ENCODE measurements at places on chromosomes 1 and 21.
A peak's percentile ranks its signal among the peaks of the same experiment; 100 is the strongest.

DNA sequence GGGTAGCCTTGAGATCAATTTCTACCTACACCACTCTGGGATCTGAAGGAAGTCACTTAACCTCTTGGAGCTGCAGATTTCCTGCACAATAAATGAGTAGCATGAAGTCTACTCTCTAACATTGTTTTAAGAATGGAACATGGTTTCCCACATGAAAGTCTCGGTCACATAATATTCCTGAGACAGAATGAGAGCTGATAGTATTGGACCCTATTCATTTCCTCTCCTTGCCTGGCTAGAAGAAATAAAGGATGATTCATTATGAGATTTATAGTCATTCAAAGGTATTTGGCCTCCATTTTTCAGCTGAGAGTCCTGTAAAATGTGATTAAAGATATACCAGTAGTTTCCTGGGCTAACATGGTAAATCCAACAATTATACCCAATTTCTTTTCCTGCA is 56.7 kb downstream of the ARHGAP29 start:
- DNase-seq, result no peak

DNA sequence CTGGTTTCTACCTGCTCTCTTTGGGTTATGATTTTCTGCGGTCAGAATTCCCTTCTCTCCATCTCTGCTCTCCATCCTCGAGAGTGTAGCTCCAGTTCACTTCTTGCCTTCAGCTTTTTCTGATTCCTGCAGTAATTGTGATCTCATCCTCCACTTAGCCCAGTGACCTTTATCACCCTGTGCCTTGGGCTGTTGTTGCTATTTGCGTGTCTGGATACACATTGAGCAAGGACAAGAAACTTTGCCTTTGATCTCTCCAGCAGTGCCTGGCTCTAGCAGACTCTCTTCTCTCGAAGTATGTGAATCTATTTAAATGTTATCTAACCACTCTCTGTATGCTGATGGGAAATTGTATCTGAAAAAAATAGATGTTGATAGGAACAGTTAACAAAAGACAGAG is 76.4 kb upstream of the MARK1 start:
- no peak for DNase-seq

GRCh38 chr1:71435951-71436350 is 355.1 kb upstream of the ZRANB2 start:
- DNase-seq, result no peak

GRCh38 chr1:16164213-16165072 is 8.6 kb upstream of the EPHA2 start:
- no peak for DNase-seq

- DNase-seq, result no peak
Observed at GRCh38 chr1:213250446-213250845, 199.4 kb downstream of the RPS6KC1 start.

- no peak for DNase-seq
Observed at GRCh38 chr1:14479865-14480264, 118.6 kb upstream of the KAZN start.

DNA sequence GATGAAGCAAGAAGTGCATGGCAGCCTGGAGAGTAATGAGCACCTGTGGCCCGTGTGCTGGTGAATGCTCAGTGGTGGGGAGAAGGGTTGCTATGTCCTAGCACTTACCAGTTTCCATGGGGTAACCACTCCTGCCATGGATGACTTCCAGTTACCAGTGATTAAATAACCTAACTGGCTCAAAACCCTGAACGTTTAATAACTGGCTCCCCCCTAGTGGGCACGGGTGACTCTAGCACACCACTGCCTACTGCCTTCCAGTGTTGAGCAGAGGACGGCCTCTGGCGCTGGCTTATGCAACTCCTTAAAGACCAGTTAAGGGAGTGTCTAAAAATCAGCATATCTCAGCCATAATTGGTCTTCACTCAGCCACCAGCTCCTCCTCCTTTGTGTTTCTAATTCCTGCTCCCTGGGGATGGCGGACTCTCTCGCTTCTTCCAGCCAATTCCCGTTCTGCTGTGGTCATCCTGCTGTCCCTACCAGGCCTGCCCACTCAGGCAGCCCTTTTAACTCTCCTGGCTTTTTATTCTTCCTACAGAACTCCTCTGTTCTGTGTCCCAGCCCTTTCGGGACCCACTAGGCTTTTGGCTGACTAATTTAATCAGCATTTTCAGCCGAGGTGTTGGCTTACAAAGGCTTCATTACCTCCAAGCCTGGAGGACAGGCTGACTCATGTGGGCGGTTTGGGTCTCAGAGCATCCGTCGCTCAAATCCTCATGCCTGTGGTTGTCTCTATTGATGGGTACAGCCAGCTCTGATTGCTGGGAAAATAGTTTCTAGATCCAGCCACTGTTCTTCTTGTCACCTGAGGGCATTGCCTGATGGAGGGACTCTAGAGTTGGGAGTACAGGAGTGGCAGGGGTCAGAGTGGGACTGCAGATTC is 332.4 kb downstream of the CAMTA1 start:
- DNase-seq, result no peak

DNA sequence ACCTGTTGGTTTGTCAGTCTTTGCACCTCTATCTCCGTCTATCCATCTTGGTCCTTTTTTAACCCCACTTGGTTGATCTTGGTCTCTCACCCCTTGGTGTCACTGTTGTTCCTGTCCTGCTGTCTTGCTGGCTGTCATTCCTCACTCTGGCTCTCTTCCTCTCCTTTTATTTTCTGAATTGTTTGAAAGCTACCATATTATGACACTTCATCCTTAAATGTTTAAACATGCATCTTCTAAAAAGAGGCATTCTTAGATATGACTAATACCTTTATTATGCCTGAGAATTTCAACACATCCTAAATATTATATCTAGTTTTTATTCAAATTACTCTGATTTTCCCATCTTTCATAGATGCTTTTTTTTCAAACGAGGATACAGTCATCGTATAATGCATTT is 37.0 kb downstream of the BACH1 start:
- no peak for DNase-seq

DNA sequence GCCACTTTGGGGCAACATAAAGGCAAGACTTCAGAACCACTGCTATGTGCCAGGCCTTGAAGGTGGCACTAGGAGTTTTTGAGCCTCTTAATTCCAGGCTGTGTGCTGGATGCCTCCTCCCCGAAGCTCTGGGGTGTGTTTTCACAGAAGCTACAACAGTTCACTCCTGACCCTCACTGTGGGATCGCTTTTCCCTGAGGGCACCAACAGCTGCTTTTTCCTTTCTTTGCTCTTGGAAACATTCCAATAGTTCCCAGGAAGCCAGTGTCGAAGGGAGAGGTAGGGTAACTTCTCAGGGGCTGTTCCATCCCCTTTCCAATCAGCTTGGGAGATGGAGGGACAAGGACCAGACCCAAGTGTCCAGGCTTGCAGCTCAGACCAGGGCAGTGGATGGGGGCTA is 153.4 kb downstream of the C1orf94 start:
- DNase-seq, result no peak

GRCh38 chr1:163202833-163203451 is at the start of gene RGS5:
Gene RGS5 (minus strand): TSS chr1:163202916. CDS start chr1:163202835, 81 bp downstream.
- no peak for DNase-seq

GRCh38 chr1:107140703-107141490 is at the start of gene NTNG1:
Gene NTNG1 (plus strand): TSS chr1:107141039.
- DNase-seq, result no peak

DNA sequence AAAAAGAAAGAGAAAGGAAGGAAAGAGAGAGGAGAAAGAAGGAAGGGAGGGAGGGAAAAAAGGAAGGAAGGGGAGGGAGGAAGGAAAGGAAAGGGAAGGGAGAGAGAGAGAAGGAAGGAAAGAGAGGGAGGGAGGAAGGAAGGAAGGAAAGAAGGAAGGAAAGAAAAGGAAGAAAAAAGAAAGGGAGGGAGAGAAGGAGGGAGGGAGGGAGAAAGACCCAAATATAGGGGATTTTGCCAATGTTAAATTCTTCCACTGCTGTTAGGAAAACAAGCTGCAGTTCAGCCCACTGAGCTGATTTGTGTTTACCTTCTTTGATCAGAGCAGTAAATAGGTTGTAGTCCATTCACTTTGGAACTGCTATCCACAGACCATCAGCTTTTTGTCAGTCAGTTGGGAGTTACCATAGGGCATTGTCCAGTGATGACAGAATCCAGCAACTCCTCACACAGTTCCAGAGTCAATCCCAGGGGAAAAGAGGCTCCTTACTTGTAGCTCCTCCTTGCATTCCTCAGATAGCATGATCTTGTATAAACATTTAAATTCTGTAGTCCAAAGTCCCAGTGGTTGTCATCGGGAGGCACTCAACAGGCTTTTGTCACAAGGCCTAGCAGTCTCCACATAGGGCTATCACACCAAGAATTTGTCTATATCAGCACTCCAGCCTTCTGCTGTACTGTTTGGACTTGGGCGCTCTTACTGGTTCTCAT is 13.5 kb upstream of the PPP1R8 start:
- no peak for DNase-seq

- DNase-seq, result peak; percentile 68
Observed at GRCh38 chr1:34984793-34985608, at the start of gene TMEM35B. Gene TMEM35B (minus strand): TSS chr1:34985347. CDS start chr1:34985305, 42 bp downstream.

- DNase-seq, result no peak
Observed at GRCh38 chr21:25949701-25950100, 214.9 kb downstream of the GABPA start.

DNA sequence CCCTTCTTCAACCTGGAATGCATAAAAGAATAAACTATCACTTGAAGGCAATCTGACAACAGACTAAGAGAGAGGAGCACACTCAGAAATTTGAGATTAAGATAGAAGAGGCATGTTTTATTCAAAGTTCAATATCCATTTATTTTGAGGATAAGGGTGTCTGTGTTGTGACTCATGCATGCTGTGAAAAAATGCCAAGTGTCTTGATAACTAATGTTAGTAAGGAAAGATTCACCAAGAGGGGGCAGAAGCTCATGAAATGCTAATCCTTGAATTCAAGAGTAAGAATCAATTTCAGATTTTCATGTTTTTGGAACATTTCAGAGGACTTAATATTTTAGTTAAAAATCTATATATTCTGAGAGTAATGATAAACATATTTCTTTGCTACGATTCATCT is 94.0 kb downstream of the IFI44 start:
- DNase-seq, result no peak

- no peak for DNase-seq
Observed at GRCh38 chr1:14655385-14655784, 56.9 kb downstream of the KAZN start.

DNA sequence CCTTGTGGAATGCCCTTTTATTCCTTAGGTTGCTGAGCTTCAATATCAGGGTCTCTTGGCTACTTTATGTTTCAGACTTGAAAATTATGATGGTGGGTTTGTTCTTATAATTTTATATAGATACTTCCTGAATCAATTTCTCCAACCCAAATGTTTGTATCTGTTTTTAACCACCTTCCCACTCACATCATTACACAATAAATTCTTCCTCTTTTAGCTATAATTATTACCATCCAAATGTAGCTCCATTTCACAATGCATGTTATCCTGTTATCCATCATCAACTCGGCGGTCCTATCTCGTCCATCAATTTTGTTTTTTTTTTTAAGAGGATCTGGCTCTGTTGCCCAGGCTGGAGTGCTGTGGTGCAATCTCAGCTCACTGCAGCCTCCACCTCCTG is 357.6 kb upstream of the ZP4 start:
- no peak for DNase-seq

DNA sequence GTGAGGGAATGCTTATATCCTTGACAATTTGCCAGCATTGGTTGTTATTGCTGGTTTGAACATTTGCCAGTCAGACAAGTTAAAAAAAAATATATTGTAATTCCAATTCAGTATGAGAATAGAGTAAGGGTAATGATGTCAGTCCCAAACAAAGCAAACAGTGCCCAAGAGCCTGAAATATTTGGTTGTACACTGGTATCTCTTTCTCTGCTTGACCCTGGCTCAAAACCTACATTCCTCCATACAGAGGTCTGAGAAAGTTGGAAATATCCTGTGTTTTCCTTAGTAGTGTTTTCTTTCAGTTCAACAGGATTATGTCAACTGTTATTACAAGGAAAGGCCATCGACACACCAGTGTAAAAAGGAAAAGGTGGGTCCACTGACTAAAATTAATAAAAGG is 145.6 kb downstream of the MRPL39 start:
- DNase-seq, result no peak

Data from activated T-cell treated with anti-CD3 and anti-CD28 coated beads for 24 hours (primary cell).